Stimulated activated CD8-positive, alpha-beta memory T cell treated with anti-CD3 and anti-CD28 coated beads, Interleukin-15, amount 100 ng/mL, for 1 hour (primary cell): ENCODE measurements at places on chromosomes 16 and 17.

DNA sequence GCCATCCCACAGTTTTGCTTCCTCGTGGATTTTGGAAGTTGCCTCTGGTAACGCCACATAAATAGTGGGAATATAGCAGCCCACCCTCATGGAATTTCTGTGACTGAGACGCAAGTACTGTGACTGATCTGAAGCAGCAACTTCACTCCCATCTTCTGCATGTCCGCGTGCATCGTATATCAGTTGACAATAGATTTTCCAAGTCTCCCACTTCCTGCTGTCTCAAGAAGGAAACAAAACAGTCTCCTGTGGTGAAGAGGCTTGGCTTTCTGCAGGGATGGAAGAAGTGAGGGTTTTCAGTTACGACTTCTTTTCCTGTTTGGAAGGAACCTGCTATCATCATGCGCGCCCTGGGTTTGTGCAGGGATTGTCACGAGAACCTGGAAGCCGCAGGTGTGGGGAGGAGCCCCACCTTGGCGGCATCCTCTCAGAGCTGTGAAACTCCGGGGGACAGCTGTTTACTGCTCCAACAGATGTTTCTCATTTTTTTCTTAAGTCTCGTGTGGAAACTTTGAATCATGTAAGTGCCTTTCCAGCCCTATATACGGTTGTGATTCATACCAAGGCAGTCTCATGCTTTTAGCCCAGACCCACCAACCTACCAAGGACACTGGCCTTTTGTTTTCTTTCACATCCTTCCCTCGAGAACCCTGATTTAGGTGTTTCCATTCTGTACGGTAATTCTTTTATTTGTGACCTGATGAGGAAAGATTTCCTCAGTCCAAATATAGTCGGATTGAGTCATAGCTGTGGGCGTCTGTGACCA, 57.5 kb downstream of the WIPI1 start:
- DNase-seq = no peak

- DNase-seq = no peak
Observed at GRCh38 chr16:50263940-50264929, 2.1 kb upstream of the ADCY7 start.

DNA sequence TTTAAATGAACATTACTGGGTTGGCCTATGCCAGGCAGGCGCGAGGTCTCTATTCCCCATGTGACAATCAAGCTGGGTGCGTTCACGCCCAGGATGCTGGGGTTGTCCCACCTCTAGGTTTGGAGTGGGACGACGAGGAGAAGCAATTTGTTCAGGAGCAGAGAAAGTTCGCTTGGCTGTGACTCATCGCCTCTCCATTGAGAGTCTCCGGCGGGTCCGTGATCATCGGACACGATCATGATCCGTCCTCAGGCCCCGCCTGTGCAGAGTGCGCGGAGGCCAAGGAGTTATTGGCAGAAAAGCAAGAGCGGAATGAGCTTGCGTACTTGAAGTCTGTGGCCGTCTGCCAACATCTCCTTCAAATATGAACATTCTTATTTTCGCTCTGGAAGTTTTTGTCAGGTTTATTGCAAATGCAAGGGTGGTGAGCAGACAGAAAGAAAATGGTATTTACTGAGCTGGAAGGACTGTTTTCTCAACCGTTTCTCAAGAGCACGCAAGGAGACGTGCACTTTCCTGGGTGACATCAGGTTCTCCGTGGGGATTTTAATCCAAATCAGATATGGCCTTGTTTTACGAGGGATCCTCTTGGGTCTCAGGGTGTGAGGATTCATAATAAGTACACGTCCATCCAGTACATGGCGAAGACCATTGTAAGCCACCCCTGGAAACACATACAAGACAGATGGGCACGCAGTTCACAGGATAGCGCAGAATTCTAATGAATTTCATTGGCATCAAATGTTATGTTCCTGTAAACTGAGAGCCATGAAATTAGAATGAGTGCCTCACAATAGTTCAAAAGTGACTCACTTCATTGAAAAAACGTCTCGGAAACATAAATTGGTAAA, 70.1 kb upstream of the CREBBP start:
- no peak for DNase-seq

GRCh38 chr17:47878203-47879027, 17.6 kb upstream of the SP2 start:
- no peak for DNase-seq

- no peak for DNase-seq
Observed at GRCh38 chr16:19874851-19875546, 9.6 kb downstream of the GPRC5B start.

GRCh38 chr17:43051969-43052368, 26.9 kb downstream of the RND2 start:
- DNase-seq = no peak

DNA sequence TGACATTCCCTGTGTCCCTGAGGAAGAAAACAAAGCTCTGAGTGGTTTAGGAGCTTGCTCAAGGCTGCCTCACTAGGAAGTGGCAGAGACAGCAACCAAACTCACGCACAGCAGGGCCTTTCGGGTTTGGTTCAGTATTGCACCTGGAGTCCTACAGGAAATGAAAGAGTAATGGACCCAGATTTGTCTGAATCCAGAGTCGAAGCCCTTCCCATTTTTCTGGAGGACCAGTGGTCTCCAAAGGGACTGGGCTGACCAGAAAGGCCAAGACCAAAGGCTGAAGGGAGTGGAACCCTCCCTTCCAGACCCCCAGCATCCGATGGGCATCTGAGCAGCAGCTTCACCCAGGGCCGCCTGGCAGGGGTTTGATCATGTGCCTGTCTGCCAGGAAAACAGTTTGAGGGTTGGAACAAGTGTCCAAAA, 85.5 kb upstream of the RPL38 start:
- no peak for DNase-seq

DNA sequence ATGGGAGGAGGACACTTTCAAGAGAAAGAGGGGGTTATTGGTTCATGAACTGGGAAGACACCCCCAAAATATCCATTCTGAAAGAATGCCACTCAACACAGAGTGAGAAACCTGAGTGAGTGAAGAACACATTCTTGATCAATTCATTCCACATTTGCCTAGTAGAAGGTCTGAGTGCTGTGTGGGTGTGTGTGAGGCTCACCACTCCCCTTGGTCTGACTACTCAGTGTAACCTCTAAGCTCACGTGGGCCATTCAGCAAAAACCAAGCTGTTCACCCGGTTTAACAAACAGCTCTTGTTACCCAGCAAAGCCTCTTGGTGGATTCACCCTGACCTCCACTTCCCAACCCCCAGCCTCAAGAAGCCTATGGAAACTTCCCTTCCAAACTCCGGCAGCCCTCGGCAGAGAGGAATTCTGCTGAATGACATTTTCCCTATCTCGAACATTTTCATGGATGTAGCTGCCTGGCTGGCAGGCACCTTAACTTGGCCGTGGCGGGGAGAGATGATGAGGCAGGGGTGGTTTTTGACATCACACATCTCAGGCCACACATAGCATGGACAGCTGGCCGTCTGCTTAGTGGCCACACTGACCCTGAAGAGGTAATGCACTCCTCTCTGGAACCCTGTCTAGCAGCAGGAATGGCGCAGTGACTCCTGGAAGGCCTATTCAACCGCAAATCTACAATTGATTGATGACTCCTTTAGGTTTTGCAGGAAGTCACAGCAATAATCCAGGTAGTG, 11.6 kb downstream of the ST6GALNAC1 start:
- DNase-seq = no peak

DNA sequence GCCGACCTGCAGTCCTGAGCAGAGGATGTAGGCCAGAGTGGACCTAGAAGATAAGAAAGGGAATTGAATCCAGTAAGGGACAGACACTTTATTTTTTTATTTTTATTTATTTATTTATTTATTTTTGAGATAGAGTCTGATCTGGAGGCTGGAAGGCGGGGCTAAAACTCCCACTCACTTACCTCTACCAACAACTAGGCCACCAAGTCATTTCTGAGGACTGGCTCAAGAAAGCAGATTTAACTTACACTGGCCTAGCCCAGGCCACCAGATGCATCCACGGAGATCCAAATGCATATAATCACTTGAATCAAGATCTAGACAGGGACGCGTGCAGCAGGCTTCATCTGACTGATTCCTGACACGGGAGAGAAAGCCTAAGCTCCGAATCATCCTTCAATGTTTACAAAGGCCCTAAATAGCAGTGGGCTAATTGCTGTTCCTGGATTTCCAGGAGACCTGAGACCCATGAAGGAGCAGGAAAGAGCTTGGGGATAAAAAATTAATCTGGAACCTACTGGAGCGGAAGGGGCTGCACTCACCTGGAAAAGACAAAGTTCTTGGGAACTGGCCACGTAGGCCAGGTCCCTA, 1.1 kb upstream of the ALOX12 start:
- no peak for DNase-seq
